ENCODE measurements at places on chromosomes 11 and 22.

- no peak for DNase-seq
Measured at GRCh38 chr22:21095773-21096107, 50.0 kb downstream of the LRRC74B start.

- DNase-seq, result no peak
Measured at GRCh38 chr22:50258361-50259292, 2.9 kb downstream of the MAPK12 start.

DNA sequence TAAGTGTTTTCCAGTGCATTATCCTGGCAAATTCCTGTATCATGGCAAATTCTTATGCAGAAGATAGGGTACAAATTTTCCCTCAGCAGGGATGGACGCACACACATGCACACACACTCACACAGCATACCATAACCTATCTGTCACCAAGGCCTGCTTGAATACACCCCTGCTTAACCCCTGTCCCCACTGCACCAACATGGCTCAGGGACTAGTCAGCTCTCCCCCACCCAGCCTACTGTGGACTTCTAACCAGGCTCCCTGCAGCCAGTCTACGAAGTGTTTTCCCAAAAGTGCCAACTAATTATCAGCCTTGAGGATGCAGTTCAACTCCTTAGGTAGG, 63.1 kb downstream of the RAB30 start:
- no peak for DNase-seq

DNA sequence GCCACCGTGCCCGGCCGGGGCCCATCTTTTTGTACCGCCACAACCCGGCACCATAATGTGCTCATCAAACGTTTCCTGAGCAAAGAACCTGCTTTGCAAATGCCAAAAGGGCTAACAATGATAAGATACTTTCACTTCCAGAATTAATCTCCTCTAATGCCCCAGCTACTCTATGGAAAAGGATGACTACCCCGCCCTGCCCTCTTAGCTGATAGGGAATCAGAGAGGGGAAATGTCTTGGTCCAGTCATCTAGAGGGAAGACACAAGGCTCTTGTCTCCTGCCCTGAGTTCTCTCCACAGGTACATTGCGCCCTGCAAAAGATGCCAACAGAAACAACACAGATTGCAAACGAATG, 586 bp downstream of the TTLL1 start:
- no peak for DNase-seq

DNA sequence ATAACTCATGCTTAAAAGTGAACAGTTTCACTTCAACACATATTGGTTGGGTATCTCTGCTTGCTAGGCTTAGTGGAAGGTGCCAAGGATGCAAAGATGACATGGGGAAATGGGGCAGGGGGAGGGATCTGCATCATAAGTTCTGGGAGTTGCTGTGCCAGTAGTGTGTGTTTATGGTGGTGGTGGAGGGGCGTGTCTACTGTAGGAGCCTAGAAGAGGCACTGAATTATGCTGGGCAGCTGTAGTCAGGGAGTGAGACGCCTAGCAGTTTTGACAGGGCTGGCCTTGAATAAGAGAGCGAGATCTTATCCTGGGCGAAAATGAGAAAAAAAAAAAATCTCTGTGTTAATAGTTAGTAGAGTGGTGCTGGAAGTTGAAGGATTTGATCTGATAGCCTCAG, 3.0 kb downstream of the ELMOD1 start:
- no peak for DNase-seq

- DNase-seq, result no peak
Measured at GRCh38 chr22:49113758-49114157, 713.9 kb downstream of the BRD1 start.

GRCh38 chr22:35065796-35066218, at the start of gene ISX:
Gene ISX, plus strand, starts transcription at chr22:35066158. Its CDS starts 930 bp downstream, at chr22:35067088.
- no peak for DNase-seq

DNA sequence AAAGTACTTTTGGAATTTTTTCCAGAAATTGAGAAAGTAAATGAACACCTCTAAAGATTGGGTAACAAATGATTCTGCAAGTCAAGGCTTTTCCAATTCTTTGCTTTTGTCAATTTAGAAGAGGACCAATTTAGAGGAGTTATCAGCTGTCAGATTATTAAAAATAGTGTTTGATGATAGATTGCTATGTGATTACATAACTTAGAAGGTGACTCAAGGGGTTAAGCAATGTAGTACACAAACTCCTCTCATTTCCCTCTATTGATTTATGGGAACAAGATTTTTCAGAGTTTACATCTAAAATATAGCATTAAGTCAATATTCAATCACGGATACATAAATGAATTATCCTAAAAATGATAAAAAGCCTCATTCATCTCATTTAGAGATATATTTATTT, 70.3 kb downstream of the INSC start:
- DNase-seq, result no peak

All from activated T-helper 1 cell treated with anti-CD3 and anti-CD28 coated beads, Interleukin-2, amount 50 U/mL, for 16 hours (primary cell).